ENCODE measurements at places on chromosomes 5 and 9.
A peak's percentile ranks its signal among the peaks of the same experiment; 100 is the strongest.

DNA sequence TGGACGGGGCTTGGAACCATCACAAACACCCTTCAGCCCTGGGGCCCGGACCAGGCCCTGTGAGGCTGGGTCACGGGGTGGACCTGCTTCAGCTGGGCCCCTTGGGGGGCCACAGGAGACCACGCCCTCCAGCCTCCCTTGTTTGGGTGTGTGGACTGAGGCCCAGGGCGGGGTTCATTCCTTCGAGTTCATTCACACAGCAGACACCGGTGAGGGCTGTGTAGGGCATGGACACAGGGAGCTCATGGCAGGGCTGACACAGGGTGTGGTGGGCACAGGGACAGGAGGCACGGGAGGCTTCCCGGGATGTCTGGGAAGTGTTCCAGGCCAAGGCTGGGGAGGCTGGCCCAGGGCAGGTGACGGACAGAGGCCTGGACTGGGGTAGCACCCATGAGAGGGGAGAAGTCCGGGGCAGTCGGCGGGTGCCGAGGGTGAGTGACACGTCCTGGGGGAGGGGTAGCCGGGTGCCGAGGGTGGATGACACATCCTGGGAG lies 8.9 kb downstream of the DNLZ start:
- DNase-seq: no peak

DNA sequence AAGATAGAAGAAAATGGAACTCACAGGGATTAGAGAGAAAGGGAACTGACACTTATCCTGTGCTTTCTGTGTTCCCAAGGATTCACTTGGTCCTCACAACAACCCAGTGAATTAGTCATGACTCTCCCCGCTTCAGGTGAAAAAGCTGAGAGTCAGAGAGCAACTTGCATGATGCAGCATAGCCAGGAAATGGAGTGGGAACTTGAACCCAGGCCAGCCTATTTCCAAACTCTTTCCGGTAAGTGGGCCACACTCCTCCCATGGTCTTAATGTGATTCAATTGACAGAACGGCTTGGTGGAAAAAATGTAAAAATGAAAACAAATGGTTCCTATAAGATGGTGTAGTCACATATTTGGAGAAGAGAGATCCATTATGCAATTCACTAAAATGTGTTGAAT lies 45.9 kb upstream of the CEMIP2 start:
- no peak for DNase-seq

- DNase-seq: no peak
Observed at GRCh38 chr5:66134407-66134861, 9.7 kb upstream of the SREK1 start.

DNA sequence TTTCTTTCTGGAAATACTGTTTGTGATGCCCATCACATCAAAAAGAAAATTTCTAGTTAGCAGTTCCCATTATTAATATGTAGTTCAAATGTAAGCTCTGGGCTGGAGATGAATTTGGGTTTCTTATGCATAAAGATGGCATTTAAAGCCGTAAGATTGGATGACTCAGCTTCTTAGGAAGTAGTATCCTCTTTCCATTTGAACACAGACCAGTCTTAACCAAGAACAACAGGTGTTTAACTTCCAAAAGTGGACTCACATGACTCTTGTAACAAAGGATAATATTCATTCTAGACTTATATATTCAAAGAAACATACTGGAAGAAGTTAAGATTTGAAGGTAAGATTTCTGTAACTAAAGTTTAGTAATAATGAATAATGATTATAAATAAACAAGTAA lies 330.5 kb downstream of the TLR4 start:
- DNase-seq: no peak

- DNase-seq: no peak
Observed at GRCh38 chr5:30832519-30832918, 361.0 kb upstream of the CDH6 start.

DNA sequence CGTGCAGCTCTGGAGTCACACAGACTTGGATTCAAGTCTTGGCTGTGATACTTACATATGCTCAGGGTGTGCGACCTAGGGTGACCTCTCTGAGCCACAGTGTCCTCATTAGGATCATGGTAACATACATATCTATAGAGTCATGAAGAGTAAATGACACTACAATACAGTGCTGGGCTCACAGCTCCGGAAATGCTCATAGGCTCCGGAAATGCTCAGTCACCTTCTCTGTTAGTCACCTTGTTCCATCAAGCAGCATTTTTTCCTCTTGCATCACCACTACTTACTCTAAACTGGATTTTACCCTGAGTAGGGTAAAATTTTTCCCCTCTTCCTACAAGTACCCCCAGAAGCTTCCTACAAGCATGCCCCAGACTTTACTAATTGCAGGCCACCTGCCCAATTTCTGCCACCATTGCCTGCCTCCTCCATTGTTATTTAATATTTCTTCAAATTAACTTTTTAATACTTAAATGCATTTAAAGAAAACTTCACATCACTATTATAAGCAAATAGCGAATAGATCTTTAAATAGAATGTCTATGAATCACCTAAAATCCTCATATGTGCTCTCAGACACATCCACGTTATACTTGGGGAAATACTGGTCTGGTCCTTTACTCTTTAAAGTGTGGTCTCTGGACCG lies 147.6 kb upstream of the SPRY4 start:
- peak; percentile 10 for DNase-seq

DNA sequence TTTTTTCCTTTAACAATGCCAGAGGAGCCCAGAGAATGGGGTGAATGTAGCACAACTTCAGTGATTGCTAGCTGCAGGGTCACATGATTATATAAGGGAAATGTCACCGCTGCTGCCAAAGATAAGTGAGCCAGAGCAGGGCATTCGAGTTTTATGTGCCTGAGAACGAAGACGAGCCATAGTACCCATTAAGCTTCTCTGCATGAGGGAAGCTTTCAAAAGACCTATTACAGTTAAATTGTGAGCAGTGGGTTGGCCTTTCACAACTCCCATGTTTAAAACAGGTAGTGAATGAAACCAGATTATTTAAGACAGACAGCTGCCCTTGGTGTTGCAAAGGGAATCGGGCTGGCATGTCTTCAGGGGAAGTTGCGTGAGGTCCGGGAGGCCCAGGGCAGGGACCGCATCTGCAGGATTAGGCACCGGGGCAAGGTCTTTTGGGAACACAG lies 82.4 kb upstream of the TNFAIP8 start:
- no peak for DNase-seq

- no peak for DNase-seq
Observed at GRCh38 chr5:120457839-120458507, 6.1 kb upstream of the PRR16 start.

DNA sequence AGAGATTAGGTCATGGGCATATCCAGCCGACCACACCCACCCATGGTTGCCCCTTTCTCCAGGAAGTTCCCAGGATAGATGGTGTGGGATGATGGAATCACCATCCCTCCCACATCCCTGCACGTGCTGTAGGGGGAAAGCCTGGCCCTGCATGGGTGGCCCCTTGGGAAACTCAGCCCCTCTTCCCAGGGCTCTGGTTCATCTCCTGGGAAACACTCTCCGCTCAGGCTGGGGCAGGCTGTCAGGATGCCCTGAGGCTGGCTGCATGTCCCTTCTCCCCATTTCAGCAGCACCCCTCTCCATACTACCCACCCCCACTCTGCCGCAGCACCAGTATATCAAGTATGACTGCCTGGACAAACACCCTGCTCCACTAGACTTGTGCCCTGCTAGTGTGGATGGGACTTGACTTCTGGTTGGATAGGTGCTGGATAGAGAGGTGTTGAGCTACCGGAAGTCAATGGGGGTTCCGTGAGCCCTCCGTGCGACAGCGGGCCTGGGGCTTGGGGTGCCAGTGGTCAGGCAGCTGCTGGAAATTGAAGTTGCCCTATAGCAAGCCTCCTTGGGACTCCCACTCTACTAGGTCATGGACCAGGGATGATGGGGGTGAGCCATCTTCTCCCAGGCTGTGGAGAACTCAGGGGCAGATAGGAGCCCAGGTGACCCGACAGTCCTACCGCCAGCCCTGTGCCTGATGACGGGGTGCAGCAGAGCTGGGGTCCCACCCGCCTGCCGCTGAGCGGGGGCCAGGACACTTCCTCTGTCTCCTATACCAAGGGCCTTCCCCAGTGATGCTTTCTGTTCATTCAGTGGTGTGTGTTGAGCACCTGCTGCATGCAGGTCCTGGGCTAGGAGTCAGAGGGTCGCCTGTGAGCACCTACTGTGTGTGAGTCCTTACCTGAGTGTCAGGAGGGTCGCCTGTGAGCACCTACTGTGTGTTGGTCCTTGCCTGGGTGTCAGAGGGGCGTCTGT lies 69.4 kb upstream of the COL5A1 start:
- no peak for DNase-seq

GRCh38 chr5:150860246-150860821 lies 14.0 kb downstream of the IRGM start:
- DNase-seq: no peak

- peak; percentile 68 for DNase-seq
Observed at GRCh38 chr9:132901858-132902831, 23.4 kb downstream of the SPACA9 start.

DNA sequence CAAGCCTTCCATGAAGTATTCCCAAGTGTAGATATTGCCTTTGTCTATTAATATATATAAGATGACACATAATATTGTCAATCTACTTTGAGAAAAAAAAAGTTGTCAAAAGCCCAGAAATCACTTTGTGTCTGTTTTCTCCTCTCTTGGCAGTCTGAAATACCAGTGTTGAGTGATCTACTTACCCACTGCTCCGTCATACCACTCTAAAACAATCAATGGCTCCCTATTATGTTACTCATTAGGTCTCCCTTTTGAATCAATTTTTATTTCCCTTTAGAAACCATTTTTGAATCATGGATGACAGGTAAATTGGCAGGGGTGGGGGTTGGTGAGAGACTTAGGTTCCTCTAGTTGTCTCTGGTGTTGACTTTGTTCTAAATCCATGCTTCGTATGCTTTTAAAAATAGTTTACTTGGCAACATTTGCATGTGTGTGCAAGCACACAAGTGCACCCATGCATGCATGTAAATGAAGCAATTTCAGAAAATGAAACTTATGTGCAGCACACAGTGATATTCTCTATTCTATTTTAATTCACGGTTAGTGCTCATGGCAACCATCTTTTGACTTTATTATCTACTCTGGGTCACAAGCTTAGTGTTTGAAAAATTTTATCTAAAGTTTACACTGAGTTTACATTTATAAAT lies 378.9 kb downstream of the RAB3C start:
- DNase-seq: no peak

- DNase-seq: no peak
Observed at GRCh38 chr9:114853071-114853855, 47.4 kb upstream of the TNFSF15 start.

DNA sequence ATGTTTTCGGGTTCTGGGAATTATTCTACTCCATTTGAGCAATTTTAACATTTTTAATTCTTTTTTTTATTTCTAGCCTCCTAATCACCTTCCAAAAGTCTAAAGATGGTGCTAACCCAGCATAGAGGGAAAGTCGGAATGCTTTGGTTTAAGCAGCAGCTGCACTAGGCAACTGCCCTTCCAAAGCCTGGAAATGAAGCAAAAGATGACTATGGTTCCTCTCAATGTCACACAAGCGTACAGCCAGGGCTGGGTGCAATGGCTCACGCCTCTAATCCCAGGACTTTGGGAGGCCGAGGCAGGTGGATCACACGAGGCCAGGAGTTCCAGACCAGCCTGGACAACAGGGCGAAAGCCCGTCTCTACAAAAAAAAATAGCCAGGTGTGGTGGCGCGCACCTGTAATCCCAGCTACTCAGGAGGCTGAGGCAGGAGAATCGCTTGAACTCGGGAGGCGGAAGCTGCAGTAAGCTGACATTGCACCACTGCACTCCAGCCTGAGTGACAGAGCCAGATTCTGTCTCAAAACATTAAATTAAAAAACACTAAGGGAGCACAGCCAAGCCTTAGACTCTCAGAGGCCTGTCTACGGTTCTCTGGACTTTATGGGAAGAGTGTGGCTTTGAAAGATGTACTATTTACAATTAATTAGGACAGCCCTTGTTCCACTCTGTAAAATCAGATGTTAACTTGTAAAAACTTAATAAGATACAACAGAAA lies 33.1 kb downstream of the ADAM19 start:
- DNase-seq: no peak

DNA sequence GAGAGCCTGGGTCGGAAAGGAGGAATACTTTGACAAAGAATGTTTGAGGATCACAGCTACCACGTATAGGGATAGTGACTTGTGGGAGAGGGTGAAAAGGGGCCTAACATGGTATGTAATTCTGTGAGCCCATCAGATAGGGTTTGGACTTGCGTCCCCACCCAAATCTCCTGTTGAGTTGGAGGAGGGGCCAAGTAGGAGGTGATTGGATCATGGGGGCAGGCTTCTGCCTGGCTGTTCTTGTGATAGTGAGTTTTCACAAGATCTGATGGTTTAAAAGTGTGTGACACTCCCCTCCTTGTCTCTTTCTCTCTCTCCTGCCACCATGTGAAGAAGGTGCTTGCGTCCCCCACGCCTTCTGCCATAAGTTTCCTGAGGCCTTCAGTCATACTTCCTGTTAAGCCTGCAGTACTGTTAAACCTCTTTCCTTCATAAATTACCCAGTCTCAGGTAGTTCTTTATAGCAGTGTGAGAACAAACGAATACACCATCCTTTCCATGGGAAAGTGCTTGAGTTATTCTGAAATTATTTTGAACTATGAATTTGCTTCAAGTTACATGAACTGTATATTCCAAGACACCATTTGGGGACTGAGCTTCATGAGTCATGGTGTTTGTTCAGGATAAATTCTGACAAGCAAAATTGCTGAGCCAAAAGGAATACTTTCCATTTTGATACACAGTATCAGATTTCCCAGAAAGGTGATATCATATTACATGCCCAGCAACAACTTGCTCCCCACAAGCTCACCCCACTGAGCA lies 68.8 kb upstream of the SSBP2 start:
- DNase-seq: no peak

GRCh38 chr5:6274846-6275543 lies 103.4 kb downstream of the MED10 start:
- DNase-seq: no peak

DNA sequence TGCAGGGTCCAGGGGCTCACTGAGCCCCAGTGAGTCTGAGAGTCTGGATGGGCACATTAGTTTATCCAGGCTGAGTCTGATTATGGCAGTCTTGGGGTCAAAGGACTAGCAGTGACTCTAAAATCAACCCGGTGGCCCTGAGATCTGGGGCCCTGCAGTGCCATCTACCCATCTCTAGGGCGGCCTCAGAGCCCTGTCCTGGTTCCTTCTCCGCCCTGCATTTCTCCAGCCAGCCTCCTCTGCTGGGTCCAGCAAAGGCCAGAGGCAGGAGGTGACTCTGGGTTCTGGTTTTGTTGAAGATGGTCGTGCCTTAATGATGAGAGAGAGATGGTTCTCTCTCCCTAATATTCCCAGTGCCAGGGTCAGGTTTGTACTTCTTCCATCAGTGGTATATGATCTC lies 15.0 kb downstream of the DCANP1 start:
- no peak for DNase-seq

DNA sequence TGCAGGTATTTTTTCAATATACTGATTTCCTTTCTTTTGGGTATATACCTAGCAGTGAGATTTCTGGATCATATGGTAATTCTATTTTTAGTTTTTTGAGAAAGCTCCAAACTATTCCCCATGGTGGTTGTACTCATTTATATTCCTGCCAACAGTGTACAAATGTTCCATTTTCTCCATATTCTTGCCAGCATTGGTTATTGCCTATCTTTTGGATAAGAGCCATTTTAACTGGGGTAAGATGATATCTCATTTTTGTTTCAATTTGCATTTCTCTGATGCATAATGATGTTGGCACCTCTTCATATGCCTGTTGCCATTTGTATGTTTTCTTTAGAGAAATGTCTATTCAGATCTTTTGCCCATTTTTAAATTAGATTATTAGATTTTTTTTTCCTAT lies 85.6 kb upstream of the FST start:
- DNase-seq: no peak

GRCh38 chr5:32551194-32551593 lies 34.2 kb upstream of the SUB1 start:
- no peak for DNase-seq

GRCh38 chr5:43422143-43422542 lies 10.0 kb upstream of the CCL28 start:
- DNase-seq: no peak
